ENCODE measurements at places on chromosomes 7 and 10.

GRCh38 chr10:35042783-35043182, 47.4 kb downstream of the CUL2 start:
- no peak for DNase-seq

- no peak for DNase-seq
Observed at GRCh38 chr7:36870625-36871354, 146.5 kb upstream of the AOAH start.

DNA sequence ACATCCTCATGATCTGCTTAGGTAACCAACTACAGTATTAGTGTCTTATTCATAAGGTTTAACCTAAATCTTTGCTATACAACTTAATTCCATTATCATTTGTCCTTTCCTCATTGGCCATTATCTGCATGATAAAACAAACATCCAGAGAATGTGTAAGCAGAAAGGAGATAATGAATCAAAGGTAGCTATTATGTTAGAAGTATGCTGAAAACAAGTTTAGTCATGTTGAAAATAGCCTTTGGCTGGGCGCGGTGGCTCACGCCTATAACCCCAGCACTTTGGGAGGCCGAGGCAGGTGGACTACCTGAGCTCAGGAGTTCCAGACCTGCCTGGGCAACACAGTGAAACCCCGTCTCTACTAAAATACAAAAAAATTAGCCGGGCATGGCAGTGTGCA, 78.2 kb downstream of the NT5C2 start:
- DNase-seq: no peak

DNA sequence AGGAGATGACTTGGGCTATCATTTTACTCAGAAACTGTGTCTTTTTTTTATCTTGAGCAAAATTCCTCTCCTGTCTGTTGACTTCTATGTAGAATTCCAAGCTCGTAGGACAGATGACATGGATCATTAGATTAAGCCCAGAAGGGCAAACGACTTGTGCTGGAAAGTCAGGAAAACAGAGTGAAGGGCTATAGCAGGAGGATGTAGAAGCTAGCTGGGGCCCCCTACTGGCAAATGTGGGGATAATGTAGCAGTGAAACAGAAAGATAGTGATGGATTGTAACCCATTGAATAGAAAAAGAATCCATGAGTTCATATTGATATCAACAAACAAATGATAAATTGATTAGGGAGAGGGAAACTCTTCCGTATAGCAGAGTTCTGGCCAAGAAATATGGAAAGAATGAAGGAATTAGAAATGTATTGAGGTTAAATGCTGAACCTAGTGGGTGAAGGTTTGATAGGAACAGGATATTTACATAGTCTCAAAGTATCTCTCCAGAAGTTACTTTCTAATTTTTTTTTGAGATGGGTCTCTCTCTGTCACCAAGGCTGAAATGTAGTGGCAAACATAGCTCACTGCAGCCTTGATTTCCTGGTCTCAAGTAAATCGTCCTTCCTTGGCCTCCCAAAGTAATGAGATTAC, 103.6 kb downstream of the LYZL1 start:
- DNase-seq: peak; percentile 2

GRCh38 chr7:28955356-28955717, 2.8 kb downstream of the TRIL start:
- no peak for DNase-seq

DNA sequence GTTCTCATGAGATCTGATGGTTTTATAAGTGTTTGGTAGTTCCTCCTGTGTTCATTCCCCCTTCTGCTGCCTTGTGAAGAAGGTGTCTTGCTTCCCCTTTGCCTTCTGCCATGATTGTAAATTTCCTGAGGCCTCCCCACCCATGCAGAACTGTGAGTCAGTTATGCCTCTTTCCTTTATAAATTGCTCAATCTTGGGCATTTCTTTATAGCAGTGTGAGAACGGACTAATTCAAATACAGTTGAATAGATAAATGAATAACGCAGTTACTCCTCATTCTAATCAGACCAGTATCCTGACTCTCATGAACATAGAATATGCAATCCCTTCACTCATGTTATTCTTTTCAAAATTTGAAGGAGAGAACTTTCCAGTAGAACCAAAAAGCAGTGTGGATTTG, 375.0 kb upstream of the FZD8 start:
- DNase-seq: no peak

- DNase-seq: peak; percentile 72
Observed at GRCh38 chr10:119595676-119596515, 868 bp downstream of the TIAL1 start.

- no peak for DNase-seq
Observed at GRCh38 chr10:127459918-127460317, 89.2 kb upstream of the NPS start.

- DNase-seq: no peak
Observed at GRCh38 chr10:68562661-68563570, 2.8 kb downstream of the TET1 start.

GRCh38 chr7:129438281-129438838, 4.1 kb downstream of the STRIP2 start:
- no peak for DNase-seq

DNA sequence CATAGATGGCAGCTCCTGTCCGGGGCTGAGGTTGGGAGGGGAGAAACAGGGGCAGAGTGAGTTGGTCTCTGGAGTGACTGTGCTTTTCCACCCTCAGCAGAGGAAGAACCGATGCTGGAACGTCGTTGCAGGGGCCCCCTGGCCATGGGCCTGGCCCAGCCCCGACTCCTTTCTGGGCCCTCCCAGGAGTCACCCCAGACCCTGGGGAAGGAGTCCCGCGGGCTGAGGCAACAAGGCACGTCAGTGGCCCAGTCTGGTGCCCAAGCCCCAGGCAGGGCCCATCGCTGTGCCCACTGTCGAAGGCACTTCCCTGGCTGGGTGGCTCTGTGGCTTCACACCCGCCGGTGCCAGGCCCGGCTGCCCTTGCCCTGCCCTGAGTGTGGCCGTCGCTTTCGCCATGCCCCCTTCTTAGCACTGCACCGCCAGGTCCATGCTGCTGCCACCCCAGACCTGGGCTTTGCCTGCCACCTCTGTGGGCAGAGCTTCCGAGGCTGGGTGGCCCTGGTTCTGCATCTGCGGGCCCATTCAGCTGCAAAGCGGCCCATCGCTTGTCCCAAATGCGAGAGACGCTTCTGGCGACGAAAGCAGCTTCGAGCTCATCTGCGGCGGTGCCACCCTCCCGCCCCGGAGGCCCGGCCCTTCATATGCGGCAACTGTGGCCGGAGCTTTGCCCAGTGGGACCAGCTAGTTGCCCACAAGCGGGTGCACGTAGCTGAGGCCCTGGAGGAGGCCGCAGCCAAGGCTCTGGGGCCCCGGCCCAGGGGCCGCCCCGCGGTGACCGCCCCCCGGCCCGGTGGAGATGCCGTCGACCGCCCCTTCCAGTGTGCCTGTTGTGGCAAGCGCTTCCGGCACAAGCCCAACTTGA, 2.7 kb downstream of the REPIN1 start:
- no peak for DNase-seq
